ENCODE measurements at places on chromosomes 1 and 21. TPM values are rescaled to one million over a fixed set of nuclear protein-coding genes. Genes with fewer than 3 reads are reported as not detected.

DNA sequence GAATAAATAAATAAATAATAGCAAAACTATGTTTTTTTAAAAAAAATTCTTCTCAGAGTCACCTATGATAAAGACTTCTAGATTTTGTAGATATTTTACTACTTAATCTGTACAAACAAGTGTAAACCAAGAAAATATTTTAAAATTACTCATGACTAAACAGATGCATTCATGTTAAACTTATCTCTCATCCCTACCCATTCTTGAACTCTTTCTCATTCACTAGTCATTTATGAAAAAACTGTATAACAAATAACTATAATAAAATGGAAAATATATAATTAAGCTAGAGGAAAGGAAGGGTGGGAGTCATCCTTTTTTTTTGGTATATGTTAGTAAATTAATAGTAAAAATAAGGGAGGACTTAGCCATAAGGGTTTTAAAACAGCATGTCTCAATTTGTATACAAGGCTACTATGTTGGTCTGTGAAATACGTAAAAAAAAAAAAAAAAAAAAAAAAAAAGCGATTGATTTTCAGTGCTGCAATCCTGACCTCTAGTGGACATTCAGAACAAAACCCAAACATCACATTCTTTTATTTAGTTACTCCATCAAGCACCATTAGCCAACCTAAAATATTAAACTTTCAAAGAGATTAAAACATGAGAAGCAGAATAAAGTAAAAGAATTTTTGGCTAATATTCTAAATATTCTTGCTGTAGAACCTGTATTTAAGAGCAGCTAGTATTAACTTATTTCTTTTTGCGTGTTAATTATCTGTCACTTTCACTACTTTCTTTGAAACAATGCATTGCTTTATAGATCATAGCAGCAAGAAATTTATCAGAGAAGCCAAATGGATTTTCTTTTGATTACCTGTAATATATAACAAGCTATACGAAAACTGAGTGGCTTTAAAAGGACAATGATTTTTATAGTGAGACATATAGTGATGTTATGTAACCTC is 255.8 kb upstream of the CACYBP start:
- no peak for DNase-seq

DNA sequence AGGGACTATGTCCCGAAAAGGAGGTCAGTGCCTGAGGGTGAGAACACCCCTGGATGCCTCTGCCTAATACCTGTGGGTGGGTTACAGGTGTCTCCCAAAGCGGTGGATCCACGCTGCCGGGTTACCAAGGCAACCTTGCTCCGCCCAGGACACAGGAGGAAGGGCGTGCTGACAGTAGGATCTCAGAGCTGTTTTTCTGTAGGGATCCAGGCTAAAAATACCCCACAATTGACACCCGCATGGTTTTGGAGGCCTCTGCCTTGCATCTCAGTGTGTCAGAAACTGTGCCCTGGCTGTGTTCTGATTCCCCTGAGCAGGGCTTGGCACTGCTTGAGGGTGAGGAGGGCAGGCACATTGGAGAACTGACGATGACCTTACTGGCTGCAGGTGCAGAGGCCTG is 118.0 kb downstream of the IER5 start:
- DNase-seq, result no peak

GRCh38 chr21:44537930-44538911 is 1.8 kb downstream of the KRTAP10-1 start:
- no peak for DNase-seq

DNA sequence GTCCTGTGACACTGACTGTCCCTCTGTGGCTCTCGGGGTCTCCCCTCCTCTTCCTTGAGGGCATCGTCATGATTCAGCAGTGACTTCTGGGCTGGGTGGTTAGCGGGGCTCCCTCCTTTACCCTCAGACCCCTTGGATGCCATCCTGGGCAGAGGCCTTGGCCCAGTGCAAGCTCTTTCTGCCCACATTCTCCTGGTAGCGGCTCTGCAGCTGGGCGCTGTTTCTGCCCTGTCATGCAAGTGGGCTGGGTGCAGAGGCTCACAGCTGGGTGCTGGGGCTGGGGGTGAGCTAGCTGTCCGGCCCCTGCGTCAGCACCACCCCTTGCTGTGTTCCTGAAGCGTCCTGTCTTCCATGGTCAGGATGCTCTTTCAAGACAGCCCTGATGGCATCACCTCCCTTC is 158.5 kb downstream of the PCBP3 start:
- DNase-seq, result no peak

DNA sequence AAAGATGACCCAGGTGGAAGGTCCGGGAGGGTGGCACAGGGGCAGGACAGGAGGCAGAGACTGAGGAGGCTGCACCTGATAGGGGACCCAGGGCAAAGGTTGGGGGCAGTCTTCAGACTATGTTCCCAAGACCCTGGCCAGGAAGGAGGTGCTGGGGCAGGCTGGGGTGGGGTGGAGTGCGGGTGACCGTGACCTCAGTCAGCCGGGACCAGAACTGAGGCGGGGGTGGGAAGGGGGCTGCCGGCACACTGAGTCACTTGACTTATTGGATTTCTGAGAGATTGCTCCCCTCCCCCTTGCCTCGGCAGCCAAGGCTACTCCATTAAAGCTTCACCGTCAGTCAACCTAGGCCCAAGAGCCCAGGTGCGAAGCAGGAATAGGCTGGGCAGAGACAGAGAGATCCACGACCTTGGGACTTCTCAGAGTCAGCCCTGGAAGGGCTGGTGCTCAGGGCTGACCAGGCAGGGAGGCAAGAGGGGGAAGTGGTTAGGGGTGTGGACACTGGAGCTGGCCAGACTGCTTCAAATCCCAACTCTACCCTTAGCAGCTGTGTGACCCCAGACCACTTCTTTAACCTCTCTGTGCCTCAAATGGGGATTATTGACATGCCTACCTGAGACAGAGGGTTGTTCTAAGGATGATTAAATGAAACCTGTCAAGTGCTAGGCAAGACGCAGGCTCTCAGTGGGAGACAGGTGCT is 47.9 kb upstream of the LAPTM5 start:
- DNase-seq, result no peak

- no peak for DNase-seq
These were observed 5.1 kb upstream of the FRRS1 start for GRCh38 chr1:99771513-99771918.

DNA sequence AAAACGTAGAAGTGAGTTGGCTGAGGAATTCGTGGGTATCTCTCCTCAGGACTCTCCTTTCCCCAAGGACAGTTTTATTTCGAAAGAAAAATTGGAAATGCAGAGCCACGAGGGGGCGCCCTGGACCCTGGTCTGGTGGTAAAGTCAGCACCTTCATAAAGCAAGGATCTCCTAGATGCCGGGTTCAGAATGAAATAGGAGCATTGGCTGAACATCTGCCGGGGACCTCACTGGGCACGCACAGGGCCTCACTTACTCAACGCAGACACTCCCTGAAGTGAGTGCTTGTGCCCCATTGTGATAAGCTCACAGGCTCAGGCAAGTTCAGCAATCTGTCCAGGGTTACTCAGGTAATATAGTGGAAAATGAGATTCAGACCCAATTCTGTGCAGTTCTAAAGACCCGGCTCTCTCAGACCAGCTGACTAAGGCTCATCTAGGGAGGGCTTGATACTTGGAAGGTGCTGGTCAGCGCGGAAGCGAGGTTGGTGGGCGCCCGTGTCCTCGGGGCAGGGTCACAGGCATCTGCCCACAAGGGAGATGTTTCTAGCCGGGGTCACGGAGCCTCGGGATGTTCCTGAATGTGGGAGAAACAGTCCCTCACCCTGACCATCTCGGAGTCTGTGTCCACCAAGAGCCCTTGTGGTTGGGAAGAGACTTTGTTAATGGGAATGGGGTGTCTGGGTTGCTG is 55.7 kb upstream of the ETV3 start:
- DNase-seq, result peak; percentile 62

GRCh38 chr1:921011-921837 is 2.5 kb upstream of the SAMD11 start:
- DNase-seq, result peak; percentile 78

DNA sequence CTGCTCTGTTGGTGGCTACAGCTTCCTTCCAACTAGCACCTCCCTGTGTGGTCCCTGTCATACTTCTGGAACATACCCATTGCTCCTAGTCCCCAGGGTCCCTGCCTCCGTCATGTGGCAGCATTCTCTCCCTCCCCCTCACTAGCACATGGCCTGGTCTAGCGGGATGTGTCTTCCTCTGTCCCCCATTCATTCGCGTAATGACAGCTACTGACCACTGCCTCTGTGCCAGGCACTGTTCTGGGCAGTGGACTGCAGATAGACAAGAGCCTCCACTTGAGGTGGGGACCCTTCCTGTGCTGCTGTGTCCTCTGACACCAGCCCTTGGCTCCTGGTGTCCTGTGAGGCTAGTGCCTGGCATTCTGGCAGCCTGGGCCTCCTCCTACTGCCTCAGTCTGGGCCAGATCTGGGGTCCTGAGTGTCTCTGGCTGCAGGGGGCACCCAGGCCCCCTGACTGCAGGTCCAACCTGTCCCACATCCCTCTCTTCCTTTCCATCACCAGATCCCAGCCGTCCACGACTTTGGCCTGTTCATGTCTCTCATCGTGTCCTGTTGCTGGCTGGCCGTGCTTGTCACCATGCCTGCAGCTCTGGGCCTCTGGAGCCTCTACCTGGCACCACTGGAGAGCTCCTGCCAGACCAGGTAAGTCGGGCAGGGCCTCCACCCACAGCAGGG is 38.1 kb downstream of the DISP3 start:
- DNase-seq, result no peak

The CD5L gene
- total RNA-seq, result not detected

Measured in MG63 (cell line).